Activated CD4-positive, alpha-beta memory T cell treated with anti-CD3 and anti-CD28 coated beads for 36 hours (primary cell): ENCODE measurements at places on chromosomes 3 and 15. TPM values are rescaled to one million over a fixed set of nuclear protein-coding genes. Genes with fewer than 3 reads are reported as not detected.

GATA2 gene
- not detected for total RNA-seq

CACNA2D3 gene
- total RNA-seq = not detected

PLA2G4D gene
- total RNA-seq = not detected

CD86 gene
- 1.7 TPM for total RNA-seq

GOLGA6B gene
- not detected for total RNA-seq

SCG5 gene
- 2.2 TPM for total RNA-seq

DNA sequence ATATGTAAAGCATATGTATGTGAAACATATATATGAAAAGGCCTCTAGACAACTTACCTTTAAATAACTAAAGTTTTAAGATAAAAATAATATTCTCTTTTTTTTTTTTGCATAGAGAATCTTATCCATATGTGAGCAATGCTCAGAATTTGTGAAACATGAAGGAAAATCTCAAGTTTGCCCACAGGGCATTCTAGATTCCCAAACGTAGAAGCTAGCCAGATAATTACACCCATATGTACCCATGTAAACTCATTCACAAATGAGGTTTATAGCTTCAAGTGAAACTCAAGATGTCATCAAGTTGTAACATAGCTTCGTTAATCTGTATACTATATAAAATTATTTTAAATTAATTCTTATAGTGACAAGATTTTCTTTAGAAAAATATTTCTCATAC lies 537.3 kb upstream of the NR2F2 start:
- DNase-seq = no peak

DNA sequence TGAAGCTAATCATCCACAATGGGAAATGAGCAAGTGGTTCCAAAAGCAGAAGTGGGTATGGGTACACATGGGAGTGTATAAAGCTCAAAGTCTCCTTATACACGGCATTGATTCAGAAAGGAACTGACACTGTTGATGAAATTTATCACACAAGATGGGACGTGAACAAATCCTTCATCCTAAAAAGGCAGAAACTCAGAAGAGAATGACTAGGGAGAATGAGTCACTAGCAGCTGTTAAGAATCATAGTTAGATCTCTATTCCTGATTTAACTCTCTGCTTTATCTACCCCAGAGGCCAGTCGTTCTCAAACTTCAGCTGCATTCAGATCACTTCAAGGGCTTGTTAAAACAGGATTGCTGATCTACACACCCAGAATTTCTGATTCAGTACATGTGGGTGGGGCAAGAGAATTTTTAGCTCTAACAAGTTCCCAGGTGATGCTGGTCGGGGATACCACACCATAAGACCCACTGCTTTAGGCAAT lies 97.7 kb upstream of the PHLDB2 start:
- peak; percentile 29 for DNase-seq

DNA sequence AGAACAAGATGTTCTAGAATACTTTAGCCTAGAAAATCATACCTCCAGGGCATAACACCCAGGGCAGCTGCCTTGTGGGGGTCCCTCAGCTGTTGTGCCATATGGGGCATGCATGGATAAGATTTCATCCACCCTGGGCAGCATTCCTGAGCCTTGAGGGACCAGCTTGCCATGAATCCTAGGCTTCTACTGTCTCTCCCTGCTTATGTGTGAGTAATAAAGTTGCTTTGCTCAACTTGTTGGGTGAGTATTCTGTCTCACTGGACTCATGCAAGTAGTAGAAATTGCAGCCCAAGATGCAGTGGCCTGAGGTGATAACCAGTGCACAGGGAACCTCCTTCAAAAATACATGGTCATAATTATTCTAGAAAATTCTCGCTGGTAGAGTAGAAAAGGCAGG lies 52.1 kb upstream of the EPHB1 start:
- no peak for DNase-seq

DNA sequence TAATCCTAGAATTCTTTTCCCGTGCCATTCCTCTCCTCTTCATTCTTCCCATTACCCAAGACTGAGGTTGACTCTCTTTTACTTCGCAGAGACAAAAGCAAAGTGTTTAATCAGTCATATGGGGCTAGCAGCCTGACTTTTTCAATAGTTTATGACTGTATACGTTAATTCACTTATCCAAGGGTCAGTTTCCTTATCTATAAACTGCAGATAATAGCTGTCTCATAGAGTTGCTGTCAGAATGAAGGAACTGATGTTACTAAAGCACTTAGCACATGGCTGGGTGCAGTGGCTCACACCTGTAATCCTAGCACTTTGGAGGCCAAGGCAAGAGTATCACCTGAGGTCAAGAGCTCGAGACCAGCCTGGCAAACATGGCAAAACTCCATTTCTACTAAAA lies 43.5 kb upstream of the ULK4 start:
- no peak for DNase-seq

DNA sequence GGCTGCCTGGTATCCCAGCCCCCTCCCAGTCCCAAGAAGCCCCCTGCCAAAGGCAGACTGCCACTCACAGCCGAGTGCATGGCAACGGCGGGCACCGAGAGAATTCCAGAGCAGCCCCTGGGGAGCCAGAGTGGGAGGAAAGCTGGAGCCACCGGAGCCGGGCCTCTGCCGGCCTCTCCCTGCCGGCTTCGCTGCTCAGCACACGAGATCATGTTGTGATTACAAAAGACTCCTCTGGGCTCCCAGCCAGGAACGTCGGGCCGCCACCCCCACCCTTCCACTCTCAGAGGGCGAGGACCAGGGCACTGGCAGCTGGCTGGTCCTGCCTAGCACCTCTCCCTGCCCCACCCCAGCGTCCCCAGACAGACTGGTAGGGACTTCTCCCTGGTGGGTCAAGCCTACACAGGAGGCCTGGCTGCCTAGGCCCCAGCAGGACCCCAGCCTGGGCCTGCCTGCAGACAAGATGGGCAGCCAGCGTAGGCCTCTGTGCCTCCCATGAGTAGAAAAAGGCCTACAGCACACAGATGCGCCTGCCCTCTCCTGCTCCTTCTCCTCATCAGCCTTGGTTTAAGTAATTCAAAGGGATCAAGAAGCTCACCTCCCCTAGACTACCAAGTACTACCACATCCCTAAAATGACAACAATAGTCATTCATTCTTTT lies at the start of gene CCDC9B:
Gene CCDC9B (minus strand): TSS at position 200 of the 661 bp plus-strand sequence. CDS start 120 bp downstream, at position 80.
- no peak for DNase-seq

- no peak for DNase-seq
Observed at GRCh38 chr15:29872716-29873115, 50.4 kb upstream of the TJP1 start.

DNA sequence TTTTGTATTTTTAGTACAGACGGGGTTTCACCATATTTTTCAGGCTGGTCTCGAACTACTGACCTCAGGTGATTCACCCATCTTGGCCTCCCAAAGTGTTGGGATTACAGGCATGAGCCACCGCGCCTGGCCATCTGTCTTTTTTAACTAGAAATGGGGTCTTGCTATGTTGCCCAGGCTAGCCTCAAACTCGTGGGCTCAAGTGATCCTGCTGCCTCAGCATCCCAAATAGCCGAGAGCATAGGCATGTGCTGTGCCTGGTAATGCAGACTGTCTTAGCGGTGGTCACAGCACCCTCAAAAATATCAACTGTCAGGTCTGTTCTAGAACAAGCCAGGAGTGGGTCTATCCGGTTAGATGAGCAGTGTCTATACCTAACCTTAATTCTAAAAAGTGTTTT lies 48.2 kb downstream of the SPATA12 start:
- no peak for DNase-seq

DNA sequence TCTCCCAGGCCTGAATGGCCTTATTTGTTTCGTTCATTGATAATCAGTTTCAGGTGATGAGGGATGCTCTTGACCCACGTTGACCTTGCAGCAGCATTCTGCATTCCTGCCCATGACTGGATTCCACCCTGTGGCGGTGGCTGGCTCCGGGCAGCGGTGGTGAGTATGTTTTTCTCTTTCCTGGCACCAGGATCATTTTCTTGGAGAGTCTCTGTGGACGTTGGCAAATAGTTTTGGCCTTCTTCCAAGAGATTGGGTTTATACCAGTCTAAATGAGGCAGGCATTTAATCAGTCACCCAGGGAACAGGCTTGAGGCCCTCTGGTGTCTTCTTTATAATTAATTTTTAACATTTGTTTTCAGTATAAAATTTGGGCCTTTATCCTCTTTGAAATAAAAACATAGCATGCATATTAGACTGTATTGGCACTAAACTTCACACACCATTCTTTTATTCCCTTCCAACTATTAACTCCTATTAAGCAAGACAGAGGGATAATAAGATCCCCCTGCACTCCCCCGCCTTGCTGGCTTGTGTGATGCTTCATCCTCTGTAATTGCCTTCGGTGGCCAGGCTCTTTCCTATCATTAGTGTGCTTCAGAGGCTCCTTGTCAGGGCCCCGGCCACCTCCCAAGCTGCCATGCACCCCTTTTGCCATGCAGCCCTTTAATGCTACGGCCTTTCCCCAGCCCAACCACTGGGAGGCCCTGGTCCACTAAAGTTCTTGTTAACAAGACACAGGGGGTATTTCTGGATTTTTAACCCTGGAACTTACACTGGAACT lies 176.2 kb upstream of the TOPAZ1 start:
- no peak for DNase-seq

DNA sequence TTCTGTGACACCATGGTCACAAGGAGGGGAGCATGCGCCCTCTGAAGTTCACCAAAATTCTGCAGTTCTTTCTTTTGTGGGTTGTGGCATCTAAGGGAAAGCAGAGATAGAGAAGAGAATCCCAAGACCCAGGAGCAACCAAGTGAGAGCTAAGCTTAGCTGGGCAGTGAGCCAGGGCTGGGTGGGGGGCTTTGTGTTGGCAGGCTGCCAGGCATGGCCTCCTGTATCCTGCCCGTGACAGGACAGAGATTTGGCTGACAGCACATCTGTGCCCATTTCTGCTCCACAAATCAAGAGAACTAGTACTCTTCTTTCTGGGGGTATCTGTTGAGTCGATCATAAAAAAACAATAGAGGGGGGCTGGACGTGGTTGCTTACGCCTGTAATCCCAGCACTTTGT lies 66.2 kb downstream of the NMNAT3 start:
- DNase-seq = no peak

DNA sequence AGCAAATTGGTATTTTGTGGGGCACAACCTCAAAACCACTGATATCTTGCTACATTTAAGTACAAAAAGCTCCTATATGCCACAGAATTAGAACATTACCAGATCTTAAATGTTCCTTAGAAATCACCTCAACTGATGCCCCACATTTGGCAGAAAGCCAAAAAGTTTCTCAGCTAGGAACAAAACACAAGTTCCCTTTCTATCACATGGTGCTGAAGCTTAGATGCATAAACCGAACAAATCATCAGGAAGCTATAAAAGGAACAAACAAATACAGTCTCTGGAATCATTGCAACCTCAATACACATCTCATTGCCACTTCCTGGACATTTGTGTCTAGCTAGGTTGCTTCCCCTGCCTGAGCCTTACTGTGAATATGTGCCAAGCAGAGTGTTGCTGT lies 492.6 kb downstream of the LPP start:
- no peak for DNase-seq

DNA sequence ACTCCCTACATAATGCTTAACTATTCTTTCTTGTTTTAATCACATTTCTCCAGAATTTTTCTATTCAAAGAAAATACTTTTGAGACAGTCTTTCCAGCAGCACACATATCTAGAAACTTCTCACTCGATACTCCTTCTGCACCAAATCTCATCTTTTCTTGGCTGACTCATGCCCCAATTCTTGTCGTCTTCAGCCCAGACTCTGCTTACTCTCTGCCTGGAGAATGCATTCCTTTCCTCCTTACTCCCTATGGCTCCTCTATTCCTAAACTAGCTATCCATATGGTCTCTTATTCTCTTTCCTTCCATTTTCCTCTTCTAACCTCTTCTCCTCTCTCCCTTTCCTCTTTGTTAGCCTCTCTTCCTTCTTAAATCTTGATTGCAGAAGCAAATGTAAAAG lies 158.7 kb downstream of the GBE1 start:
- DNase-seq = no peak

DNA sequence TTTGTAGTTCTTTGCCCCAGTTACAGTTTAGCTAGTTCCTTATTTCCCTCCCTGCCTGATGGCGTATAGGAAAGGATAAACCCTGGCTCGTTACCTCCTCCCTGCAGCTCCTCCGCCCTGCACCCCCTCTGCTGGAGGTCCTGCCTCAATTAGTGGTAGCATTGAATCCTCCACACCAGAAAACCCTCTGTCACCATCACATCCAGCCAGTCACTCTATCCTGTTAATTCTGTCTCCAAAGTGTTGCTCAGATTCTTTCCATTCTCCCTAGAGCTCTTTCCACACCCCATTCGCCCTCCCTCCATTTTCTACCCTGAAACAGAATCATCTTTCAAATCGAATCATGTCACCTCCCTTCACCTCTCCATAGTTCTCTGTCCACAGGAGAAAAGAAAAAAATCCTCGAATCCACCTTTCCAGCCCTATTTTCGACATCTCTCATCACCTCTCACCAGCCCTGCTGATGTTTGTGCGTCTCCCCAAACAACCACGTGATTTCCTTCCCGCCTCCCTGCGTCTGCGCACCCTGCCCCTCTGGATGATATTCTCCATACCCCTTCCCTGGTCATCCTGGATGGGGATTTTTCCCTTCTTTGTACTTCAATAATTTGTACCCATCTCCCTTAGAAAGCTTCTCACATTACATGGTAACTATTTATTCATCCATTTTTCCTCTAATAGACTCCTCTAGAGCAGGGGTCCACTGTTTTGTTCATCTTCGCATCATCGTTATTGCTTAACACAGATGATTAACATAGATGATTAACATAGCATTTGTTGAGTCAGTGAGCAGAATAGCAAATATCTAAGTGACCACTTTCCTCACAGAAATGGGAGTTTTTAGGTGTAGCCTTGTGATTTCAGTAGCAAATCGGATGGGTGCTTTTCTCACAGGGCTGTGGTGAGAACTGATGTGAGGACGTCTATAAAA lies 37.1 kb downstream of the MAP3K13 start:
- DNase-seq = no peak

DNA sequence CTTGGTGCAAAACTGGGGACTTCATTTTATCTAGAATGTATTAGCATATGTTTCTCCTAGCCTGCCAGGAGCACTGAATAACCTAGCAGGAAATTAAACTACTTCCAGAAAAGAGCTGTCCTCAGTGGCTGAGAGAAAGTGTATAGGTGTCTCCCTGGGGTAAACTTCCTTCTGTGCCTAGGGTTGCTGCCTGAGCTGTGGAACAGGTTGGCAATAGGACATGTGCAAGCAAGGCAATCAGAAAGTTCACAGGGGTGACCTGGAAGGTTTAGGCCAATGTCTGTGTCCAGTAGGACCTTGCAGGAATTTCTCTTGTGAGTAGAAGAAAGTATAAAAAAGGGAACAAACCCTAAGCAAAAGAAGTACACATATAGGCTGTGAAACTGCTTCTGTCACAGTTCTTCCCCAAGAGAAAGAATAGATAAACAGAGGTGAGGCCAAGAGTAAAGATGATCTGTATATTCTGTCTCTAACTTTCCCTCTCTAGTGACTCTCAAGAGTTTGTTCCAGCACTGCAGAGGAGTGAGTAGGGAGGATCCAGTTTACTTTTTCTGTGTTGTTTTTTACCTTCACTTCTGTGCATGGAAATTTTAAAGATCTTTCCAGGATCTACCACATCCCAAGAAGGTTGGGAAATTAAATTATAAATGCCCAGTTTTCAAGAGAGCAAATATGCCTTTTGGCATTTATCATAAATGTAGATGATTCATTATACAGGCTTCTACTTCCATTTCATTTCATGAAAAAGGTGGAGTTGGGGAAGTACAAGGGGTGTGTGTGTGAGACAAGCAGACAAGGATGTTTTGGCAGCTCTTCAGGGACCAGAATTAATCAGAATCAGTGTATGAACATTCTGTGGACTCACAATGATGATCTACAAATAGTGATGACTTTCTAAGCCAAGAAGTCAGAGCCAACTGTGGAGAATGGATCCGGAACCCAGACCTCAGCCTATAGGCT lies 155.2 kb downstream of the RBPMS2 start:
- no peak for DNase-seq
